ENCODE measurements at places on chromosomes 5 and 9.

DNA sequence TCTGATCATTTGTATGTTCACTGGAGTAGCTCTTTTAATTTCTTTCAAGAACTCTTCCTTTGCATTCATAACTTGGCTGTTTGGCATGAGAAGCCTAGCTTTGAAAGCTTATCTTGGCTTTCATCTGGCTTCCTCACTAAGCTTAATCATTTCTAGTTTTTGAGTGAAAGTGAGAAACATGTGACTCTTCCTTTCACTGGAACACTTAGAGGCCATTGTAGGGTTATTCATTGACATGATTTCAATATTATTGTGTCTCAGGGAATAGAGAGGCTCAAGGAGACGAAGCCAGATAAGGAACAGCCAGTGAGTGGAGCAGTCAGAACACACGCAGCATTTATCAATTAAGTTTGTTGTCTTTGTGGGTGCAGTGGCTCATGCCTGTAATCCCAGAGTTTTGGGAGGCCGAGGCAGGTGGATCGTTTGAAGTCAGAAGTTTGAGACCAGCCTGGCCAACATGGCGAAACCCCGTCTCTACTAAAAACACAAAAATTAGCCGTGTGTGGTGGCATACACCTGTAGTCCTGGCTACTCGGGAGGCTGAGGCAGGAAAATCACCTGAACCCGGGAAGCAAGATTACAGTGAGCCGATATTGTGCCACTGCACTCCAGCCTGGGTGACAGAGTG lies 98.3 kb downstream of the UGCG start:
- DNase-seq, result no peak

DNA sequence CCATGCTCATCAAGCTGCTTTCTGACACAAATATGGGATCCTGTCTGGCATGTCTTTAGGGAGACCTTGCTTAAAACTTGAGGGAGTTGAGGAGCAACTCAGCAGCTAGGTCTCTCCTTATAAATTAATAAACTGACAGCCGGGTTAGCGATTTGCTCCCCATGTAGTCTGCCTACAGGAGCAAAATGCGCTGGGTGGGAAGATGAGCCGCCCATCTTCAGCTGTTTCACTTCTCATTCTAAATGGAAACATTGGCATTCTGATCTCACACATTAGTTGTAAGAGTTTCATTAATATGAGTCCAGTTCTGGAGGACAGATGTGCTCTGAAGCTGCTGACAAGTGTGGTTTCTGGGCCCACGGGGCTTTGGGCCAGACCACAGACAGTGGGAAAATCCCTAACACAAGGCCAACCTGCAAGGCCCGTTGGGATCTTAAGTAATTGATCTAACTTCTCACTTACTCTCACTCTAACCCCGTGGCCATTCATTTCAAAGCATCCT lies 197.0 kb downstream of the MCTP1 start:
- DNase-seq, result no peak

DNA sequence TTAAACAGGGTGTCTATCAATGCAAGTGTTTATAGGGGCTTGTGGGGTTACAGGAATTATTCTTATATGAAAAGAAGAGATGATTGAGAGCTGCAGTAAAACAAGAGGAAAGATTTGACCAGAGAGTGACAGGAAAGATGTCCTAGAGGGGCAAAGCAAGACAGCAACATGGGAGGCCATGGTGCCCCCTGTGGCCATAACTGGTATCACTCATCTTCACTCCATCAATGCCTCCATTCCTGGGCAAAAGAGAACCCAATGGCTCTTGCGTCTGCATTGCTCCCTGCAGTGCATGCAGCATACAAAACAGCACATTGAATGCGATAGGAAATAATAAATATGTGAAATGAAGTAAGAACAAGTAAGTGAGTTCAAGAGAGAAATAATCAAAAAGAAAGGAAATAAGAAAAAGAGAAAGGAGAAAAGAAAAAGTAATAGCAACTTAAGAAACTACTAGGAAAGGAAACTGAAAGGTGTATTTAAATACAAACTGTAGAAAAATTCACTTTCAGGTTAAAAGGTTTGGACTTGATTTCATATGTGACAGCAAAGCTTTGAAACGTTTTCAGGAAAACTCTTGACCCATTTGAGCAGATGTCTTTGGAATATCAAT lies 206.6 kb downstream of the SEMA5A start:
- no peak for DNase-seq

DNA sequence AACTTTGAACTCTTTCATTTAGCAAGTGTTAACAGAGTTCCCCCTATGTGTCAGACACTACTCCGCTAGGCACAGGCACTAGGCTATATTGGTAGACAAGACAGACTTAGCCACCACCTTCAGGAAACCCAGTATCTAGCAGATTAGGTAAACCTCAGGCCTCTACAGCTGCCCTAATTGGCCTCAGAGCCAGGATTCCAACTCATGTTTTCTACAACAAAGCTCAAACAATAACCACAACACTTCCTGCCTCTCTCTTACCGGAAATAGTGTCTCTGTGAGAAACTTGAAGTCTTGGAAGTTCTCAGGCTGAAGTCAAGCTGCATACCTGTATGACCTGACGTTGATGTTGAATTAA lies 116.6 kb upstream of the SLC44A1 start:
- DNase-seq, result no peak

- no peak for DNase-seq
Observed at GRCh38 chr5:17481378-17481777, 16.7 kb upstream of the TAF11L2 start.

DNA sequence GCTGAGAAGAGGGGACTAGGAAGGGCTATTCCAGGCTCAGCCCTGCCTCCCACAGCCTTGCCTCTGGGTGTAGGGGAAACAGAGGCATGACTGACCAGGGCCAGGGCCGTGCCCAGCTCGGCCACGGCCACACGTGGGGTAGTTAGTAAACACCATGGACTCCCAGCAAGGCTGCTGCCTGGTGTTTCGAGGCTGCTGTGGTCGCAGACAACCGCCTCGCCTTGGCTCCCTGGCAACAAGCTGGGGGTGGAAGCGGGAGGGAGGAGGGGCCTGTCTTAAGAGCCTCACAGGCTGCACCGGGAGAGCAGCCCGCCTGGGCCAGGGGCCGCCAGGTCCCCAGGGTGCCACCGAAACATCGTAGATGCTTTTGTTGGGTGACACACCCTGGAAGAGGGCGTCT lies 90.2 kb upstream of the CACNA1B start:
- DNase-seq, result no peak

- no peak for DNase-seq
Observed at GRCh38 chr5:55096861-55097260, 5.6 kb upstream of the GZMA start.
